ENCODE measurements at places on chromosomes 16 and 17.

GRCh38 chr16:76201385-76201784, 75.8 kb upstream of the CNTNAP4 start:
- DNase-seq = no peak

DNA sequence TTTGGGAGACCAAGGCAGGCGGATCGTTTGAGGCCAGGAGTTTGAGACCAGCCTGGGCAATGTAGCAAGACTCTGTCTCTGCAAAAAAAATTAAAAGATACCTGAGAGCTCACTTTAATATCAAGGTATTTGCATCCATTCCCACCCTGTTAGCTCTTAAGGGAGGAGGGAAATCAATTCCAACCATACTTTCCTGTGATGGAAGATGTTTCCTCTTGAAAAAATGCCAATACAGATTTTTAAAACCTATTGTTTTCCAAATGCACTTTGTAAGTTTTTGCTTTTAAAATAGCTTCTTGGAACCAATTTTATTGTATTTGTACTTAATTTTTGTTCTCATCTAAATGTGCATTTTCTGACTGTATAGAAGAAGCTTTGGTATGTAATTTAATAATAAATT, 49.2 kb downstream of the GOSR1 start:
- no peak for DNase-seq

- peak; percentile 84 for DNase-seq
These were observed 437.2 kb downstream of the HS3ST3B1 start for GRCh38 chr17:14737984-14738651.

- DNase-seq = no peak
These were observed 22.5 kb upstream of the SPNS3 start for GRCh38 chr17:4411201-4411600.

- DNase-seq = no peak
These were observed 4.6 kb downstream of the SPNS3 start for GRCh38 chr17:4438162-4438944.

DNA sequence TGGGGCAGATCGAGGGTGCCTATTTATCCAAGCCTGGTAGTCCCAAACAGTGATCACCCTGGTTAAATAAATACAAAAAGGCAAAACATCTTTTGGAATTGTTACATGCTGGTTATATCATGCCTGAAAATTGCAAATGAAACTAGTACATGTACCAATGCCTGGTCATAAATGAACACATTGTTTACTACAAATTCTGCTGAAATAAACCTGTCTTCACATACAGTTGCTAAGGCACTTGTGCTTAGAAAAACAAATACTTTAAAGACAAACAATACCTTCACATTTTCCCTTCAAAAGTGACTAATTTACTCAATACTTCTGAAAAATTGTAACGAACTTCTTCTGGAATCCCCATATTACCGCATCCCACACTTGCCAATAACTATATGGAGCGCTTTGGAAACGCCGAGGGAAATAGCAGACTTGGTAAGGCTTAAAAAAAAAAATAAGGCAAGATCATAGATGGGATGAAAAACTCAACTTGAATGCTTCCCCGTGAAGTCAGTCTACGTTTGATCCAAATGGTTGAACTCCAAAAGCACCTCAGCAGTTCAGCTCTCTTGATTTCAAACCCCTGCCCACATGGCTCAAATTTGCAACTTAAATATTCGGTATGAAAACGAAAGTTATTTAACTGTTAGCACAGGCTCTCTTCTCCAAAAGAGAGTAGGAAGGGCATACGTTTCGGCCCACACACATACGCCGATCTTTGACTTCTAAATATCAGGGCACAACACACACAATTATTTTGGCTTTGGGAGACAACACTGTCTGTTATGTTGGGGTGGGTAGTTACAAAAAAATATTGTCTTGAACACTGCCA, 264.5 kb downstream of the NTN1 start:
- no peak for DNase-seq

DNA sequence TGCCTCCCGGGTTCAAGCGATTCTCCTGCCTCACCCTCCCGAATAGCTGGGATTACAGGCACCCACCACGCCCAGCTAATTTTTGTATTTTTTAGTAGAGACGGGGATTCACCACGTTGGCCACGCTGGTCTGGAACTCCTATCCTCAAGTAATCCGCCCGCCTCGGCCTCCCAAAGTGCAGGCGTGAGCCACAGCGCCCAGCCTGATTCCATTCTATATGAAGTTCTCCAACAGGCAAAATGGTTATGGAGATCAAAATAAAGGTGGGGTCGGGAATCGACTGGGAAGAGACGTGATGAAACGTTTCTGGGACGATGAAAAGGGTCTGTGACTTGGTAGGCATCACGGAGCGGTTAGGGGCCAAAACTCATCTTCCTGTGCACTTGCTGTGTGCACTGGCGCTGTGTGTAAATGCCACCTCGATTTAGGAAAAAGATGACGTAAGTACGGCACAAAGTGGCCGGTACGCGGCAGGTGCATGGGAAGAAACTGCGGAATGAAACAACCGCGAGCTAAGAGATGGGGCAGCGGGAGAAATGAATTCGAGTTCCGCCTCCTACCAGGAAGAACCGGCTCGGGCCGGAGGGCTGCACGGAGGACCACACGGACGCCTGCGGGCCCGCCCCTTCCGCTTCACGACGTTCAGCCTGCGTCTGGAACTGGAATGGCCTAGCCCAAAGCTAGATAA, 1.6 kb downstream of the TP53 start:
- peak; percentile 91 for DNase-seq

GRCh38 chr17:19943026-19943425, 34.6 kb downstream of the AKAP10 start:
- no peak for DNase-seq

DNA sequence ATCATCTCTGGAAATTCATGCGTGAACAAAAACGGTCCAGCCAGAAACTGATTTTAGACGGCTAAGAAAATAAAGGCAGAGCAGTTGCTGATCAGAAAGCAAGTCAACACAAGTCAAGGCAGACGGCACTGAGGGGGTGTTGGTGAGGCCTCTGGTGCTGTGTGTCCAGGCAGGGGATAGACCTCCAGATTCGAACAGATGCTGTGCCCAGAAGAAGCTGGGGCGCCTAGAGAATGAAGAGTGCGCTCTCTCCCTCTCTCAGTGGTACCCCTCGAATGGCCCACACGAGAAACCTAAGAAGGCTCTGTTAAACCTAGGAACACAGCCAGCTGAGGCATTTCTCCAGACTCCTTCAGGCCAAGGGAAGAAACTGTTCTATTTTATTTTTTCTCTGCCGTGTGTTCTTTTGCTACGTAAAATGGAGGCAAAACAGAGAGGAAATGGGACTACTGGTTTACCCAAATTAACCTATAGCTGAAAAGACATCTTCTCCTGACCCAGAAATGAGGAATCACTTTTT, 178.3 kb downstream of the PMP22 start:
- no peak for DNase-seq

DNA sequence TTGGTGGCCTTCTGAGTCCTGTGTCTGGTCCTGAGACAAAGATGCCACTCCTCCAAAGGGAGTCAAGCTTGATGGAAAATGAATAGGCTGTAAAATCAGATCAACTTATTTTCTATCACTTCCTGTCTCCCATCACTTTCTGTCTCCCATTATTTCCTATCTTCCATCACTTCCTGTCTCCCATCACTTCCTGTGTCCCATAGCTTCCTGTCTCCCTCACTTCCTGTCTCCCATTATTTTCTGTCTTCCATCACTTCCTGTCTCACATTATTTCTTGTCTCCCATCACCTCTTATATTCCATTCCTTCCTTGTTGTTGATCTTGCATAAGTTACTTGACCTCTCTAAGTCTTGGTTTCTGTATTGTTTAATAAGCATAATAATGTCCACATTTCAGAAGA, 418.5 kb upstream of the EEF2KMT start:
- no peak for DNase-seq

DNA sequence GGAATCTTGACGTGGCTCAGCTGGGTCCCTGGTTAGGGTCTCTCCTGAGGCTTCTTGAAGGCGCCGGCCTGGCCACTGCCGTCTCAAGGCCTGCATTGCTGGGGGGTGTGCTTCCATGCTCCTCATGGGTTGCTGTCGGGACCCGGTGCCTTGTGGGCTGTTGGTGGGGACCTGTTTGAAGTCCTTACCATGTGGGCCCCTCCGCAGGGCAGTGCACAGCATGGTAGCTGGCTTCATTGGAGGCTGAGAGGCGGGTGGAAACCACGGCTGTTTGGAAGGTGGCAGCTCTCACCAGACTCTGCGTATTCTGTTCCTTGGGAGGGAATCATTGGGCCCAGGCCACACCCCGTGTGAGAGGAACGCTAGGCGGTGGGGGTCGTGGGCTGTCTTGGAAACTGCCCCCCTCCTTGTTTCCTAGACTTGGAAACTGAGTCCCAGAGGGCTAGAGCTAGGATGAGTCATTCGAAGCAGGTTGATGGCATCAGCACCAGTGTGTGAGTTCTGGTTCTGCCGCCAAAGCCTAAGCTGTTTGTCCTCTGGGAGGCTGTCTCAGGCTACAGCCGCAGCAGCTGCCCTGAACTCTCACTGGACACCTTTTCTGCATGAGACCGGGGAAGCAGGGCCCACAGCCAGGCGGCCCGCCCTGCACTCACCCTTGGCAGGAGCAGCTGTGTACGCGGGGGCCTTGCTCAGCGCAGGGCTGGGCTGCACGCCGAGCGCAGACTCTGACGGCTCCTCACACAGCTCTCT, 35.2 kb downstream of the ZNF750 start:
- DNase-seq = peak; percentile 89

- DNase-seq = no peak
These were observed 471.5 kb upstream of the C16orf82 start for GRCh38 chr16:26595199-26595598.

DNA sequence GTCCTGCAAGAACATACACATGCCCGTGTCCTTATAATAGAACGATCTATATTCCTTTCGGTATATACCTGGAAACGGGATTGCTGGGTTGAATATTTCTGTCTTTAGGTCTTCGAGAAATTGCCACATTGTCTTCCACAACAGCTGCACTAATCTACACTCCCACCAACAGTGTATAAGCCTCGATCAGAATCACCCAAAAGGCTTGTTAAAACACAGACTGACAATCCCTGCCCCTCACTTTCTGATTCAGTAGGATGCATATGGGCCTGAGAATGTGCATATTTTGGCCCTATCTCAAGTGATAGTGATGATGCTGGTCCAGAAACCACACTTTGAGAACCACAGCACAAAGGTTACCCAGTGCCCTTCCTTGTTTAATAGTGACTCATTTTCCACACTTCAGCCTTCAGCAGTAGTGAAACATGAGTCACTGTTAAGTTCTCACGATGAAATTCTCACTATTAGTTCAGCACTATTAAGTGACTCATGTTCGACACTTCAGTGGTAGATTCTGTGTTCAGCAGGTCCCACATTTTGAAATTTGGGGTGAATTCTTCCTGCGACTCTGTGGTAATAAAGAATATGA, 215.6 kb downstream of the GRIN2A start:
- DNase-seq = no peak

DNA sequence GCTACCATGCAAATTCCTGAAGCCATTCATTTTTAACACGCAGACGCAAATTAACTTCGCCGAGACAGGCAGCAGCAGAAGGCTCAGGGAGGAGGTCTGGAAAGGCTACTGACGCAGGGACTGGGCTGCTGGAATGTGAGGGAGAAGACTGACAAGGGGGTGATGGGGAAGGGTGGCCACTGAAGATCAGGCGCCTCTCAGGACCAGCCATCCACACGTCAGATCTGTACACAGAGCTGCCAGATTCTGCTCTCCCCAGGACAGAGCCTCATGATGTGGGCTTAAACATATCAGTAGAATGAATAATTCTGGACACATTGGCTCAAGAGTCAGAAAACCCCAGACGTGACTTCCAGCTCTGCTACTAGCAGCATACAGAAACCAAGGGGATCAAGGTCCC, 25.6 kb upstream of the CLEC18B start:
- no peak for DNase-seq

DNA sequence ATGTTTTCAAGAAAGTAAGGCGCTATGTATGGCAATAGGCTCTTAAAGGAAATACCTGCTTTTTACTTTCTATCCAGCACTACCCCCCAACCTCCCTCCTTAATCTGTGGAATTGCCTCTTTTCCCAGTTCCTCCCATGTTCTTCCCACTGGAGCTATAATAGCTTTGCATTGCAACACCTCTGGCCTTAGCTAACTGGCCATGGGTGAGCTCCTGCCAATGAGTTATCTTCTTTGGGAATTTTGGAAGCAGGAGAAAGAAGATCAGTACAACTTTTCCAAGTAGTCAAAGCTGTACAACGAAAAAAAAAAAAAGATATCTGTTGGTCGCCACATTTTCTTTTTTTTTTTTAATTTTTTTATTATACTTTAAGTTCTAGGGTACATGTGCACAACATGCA, 398.0 kb downstream of the NPIPA8 start:
- no peak for DNase-seq

GRCh38 chr16:84874004-84874435, 54.2 kb downstream of the CRISPLD2 start:
- DNase-seq = no peak

DNA sequence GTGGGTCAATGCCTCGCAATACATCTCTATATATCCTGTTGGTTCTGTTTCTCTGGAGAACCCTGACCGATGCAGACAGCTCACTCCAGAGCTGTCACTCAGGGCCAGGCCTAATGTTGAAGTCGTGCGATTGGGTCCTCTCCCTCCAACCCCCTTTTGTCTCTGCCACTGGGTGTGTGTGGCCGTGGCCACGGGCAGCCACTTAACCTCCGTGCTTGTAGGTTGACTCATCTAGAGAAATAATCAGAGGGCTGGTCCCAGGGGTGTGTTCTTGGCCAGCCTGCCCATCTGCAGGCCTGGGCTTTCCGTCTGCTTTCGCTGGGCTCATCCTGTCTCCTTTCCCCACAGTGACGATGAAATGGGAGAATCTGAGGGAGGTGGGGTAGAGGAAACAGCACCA, 7.4 kb downstream of the ADAD2 start:
- no peak for DNase-seq

DNA sequence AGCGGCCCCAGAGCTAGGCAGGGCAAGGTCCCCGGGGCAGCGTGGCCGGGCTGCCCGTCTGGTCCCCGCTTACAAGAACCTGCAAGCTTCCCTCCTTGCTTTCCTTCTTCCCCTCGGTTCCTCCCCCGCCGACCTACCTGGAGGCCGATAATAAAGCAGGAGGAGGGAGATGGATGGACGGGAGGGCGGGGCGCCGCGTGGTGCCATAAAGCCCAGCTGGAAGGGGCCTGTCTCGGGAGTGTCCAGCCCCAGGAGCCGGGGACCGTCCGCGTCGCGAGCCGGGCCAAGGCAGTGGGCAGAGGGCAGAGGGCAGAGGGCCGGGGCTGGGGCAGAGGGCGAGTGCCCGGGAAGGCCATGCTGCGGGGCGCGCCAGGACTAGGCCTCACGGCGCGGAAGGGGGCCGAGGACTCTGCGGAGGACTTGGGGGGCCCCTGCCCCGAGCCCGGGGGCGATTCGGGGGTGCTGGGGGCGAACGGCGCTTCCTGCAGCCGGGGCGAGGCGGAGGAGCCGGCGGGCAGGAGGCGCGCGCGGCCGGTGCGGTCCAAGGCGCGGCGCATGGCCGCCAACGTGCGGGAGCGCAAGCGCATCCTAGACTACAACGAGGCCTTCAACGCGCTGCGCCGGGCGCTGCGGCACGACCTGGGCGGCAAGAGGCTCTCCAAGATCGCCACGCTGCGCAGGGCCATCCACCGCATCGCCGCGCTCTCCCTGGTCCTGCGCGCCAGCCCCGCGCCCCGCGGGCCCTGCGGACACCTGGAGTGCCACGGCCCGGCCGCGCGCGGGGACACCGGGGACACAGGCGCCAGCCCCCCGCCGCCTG, at the start of gene BHLHA9:
Gene BHLHA9 (plus strand): TSS at position 235 of the 820 bp plus-strand sequence. CDS start 120 bp downstream, at position 355.
- DNase-seq = no peak

Measured in right atrium auricular region (tissue), 2 donors.